ENCODE measurements at places on chromosomes 7 and 10.

DNA sequence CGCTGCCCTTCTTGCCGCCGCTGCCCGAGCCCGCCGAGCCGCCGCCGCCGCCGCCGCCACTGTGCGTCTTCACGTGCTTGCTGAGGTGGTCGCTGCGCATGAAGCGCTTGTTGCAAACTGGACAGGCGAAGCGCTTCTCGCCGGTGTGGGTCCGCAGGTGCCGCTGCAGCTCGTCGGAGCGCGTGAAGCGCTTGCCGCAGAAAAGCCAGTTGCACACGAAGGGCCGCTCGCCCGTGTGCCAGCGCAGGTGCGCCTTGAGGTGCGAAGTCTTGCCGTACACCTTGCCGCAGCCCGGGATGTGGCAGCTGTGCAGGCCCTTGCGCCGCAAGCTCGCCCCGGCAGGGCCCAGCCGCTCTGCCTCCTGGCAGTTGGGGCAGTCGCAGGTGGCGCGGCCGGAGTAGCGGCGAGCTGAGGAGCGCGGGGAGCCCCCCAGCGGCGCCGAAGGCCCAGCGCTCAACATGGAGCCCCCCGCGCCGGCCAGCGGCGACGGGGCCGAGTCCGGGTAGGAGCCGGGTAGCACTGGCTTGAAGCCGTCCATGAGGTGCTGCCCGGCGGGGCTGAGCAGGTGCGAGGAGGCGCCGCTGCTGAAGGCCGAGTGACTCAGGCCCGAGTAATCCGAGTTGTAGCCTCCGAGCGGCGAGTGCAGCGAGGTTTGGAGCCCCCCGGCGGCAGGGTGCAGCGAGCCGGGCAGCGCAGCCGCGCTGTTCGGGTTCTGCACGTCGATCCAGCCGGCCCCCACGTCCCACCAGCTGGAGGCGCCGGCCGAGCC, 2.1 kb downstream of the SP8 start:
- DNase-seq = peak; percentile 58

DNA sequence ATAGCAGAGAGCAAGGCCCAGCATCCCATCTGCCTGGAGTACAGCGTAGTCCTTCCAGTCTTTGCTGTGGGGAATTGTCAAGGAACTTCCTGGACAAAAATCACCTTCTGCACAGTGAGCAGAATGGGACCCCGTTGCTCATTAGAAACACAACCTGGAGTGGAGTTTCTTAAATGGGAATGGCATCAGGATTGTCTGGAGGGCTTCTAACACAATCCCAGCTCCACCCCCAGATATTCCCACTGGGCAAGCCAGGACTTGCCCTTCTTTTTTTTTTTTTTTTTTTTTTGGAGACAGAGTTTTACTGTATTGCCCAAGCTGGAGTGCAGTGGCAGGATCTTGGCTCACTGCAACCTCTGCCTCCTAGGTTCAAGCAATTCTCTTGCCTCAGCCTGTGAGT, 356.4 kb downstream of the GALNT17 start:
- no peak for DNase-seq

- DNase-seq = no peak
Measured at GRCh38 chr7:74514131-74514591, 60.5 kb downstream of the GTF2IRD1 start.

DNA sequence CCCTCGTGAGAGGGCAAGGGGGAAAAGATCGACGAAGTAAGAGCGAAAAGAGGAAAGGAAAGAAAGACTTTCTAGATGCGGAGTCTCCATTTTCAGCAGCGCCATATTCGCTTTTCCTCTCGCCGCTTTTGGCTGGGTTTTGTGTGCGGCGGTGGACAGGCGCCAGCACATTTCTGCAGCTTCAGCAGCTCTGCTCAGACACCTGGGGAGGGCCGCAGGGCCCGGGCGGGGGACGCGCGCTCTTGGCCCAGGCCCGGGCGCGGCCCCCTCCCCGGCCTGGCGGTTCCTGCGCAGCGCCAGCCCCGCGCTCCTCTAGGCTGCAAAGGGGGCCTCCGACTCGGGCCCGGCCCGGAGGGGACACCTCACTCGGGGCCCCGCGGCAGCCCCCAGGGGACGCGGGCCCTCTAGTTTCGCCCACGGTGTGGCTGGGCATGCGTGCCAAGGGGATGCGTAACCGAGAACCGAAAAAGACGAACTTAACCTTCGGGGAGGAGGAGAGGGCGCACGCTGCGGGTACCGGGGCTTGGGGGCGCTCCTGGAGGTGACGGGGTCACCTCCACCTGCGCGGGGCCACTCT, 34.5 kb upstream of the EBLN1 start:
- peak; percentile 89 for DNase-seq

GRCh38 chr7:23472956-23473843, 2.9 kb upstream of the IGF2BP3 start:
- no peak for DNase-seq

DNA sequence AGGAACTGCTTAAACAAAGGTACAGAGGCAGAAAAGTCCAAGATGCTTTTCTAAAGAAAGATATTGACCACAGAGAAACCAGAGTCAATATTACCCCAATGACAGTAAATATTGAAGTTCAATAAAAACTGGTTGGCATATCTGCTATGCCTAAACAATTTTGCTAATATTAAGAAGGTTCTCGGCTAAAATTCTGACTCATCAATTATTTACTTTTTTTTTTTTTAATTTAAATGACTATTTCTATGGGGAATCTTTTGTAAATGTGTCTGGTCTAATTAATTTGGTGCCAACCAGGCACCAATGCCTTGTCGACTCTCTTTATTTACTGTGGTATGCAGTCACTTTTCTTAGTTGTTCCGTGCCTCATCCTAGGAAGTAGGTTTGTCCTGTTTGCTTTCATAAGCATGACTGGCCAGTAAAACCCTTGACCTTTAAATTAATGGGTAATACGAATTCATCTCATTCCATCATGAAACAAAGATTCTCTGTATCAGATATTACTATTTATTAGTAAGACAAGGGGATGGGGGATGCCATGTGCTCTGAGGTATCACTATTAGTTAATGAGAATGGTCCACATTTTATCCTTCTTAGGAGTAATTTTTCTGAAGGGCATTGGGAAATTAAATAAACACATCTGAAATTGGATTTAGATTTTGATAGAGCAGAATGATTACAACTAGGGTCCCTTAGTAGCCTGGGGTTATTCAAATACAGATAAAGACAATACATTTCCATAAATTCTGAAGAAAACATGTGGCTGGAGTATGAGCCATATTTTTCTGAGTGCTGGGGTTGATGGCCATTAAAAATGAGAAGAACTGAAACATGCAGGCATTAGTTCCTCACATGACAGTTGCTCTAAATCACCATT, 154.4 kb downstream of the VTI1A start:
- no peak for DNase-seq

GRCh38 chr7:96414931-96415292, 93.0 kb upstream of the SLC25A13 start:
- DNase-seq = no peak

DNA sequence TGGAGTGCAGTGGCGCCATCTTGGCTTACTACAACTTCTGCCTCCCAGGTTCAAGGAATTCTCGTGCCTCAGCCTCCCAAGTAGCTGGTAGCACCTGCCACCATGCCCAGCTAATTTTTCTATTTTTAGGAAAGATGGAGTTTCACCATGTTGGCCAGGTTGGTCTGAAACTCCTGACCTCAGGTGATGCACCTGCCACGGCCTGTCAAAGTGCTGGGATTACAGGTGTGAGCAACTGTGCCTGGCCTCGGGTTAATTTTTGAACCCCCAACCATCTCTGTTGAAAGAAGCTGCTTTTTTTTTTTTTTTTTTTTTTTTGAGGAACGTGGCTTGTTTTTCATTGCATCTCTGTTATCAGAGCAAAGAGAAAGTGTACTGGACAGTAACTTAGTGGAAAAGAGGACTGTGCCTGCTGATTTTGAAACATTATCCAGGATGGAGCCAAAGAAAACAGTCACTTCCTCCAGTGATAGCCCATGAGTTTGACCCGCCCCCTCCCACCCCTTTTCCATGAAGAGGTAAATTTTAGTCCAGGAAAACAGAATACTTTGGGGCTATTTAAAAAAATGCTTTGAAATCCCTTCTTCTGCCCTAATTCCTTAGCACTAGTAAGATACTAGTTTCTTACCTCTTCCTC, 38.3 kb downstream of the WBP1L start:
- no peak for DNase-seq

DNA sequence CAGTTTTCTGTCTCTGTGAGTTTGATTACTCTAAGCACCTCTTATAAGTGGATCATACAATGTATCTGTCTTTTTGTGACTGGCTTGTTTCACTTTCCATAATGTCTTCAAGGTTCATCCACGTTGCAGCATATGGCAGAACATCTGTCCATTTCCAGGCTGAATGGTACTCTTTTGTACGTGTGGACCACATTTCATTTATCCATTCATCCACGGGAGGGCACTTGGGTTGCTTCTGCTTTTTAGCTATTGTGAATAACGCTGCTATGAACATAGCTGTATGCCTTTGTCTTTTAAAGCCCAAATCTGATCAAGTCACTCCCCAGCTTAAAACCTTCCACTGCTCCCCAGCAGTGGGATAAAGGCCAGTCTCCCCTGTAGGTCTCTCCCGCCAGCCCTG, 31.5 kb downstream of the EGFR start:
- no peak for DNase-seq

DNA sequence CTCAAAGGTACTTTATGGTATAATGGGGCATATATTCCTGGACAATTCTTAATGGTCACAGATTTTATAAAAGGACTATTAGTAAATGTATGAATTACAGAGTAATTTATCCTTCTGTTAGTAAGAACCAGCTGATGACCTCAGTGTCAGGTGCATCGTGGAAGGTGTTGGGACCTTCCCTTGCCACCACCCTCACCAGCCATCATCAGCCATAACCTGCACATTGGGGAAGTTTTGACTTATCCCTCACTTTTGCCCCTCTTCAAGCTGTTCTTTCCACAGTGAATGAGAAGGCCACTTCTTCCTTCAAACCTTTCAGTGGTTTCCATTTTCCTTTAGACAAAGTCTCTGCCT, 52.2 kb downstream of the FIGNL1 start:
- peak; percentile 55 for DNase-seq

DNA sequence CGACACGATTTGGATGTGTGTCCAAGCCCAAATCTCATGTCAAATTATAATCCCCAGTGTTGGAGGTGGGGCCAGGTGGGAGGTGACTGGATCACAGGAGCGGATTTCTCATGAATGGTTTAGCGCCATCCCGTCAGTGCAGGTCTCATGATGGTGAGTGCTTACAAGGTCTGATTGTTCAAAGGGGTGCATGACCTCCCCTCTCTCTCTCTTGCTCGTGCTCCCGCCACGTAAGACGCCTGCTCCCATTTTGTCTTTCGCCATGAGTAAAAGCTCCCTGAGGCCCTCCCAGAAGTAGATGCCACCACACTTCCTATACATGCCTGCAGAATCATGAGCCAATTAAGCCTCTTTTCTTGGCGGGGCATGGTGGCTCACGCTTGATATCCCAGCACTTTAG, 71.5 kb upstream of the NANOS1 start:
- peak; percentile 24 for DNase-seq

DNA sequence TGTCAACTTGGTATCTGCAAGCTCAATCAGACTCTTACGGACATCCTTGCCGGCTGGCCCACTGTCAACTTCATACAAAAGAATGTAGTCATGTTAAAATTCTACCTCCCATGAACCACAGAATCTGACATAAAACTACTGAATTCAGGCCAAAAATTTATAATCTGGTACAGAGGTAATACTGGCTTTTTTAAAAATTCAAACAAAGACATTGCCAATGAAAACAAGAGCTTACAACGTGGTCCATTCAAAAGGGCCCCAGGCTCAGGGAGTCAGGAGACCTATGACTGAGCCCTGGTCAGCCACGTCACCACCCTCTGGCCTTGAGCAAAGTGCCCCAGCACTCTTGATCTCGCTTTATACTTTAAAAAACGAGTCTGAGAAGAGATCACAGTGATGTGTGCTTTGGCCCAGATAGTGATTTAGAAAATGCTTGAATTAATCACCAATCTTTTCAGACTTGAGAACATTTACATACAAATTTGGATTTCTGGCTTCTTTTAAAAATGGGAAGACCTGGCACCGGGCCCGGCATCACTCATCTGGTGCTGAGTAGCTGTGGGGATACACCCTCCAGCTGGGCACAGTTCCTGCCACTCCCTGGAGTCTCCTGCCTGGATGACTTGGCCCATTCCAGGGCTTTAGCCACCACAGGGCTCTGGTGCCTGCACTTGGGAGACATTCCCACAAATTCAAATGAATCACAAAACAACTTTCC, 94.1 kb downstream of the PIP4K2A start:
- DNase-seq = no peak
